AG04449 (cell line): ENCODE measurements at places on chromosomes 6 and 20.

GRCh38 chr6:31356216-31356945 is 598 bp downstream of the HLA-B start:
- no peak for DNase-seq

GRCh38 chr6:156585859-156586258 is 191.3 kb upstream of the ARID1B start:
- DNase-seq: no peak

DNA sequence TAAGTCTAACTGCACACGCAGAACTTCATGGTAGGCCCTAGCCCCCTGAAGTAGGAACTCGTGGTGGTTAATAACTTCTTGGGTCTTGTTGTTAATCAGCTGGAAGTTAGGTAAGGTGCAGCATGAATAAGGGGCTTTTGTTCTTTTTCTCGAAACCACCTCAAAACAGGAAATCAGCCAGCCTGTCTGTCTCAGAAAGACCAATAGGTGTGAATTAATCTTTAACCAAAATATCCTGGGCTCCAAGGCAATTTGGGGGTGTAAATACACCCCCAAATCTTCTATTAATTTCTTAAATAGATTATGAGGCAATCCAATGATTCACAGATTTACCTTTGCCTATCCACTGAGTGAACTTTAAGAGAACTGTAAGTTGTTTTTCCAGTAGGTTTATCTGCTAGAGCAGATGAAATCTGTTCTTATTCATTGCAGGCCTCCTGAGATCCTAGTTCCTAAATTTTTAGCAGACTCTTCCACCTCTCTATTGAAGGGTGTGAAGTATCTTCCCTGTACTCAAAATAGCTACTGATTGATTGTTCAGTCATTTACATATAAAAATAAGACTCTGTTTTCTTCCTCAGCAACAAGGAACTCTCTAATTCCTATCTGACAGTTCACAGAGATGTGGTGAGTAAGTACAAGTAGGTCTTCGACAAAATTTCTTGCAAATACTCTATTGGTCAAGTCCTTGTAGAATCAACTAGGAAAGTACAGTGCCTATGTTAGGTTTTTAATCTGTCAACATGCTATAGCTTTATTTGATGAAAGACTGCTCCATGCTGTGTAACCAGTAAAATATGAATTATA is 427.1 kb upstream of the NOX3 start:
- DNase-seq: no peak

DNA sequence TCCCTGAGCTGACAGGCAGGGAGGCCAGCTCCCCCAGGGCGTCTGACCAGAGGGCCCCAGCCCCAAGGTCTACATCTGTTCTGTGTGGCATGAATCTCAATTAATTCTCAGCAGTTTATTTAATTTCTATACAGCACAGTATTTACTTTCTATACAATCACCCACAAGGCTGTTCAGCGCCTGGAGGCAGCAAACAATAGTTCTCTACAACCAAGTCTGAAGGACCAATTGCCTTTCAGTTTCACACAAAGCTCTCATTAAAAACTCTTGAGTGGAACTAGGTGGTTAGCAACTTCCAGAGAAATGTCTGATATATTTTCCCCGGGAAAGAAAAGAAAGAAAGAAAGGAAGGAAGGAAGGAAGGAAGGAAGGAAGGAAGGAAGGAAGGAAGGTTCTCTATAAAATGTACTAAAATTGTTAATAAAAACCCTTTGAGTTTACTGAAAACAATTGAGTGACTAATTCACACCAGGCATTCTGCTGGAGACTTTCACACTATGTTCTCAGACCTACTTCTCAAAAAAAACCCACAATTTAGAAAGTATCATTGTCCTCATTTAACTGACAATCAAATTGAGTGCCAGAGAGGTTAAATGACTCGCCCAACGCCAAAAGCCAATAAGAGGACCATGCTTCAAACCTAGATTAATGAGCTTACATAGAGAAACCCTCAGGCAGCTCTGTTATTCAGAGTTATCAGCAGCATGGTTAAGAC is 62.5 kb downstream of the METTL24 start:
- DNase-seq: no peak

DNA sequence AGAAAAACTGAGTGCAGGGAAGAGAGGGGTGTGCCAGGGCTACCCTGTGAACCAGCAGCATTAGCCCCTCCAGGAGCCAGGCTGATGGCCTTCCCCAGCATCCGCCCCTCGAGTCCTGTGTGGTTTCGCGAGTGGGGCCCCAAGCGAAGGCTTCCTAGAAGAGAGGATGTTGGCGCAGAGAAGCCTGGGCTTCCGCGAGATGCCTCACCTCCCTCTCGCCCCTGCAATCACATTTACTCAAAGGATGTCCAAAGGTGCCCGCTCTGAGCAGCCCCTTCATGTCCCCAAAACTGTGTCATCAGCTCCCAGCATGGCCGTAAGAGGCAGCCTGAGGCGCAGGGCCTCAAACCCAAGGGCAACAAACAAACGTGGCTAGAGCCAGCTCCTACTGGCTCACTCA is 111.7 kb downstream of the PREX1 start:
- DNase-seq: no peak

DNA sequence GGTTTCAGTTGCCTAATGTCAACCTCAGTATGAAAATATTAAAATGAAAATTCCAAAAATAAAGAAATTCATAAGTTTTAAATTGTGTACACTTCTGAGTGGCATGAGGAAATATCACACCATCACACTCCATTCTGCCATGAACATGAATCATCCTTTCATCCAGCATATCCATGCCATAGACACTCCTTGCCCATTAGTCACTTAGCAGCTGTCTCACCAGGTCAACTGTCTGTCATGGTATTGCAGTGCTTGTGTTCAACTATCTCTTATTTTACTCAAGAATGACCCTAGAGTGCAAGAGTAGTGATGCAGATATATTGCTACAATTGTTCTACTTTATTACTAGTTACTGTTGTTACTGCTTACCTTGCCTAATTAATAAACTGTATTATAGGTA is 712.4 kb downstream of the EPHA7 start:
- no peak for DNase-seq

DNA sequence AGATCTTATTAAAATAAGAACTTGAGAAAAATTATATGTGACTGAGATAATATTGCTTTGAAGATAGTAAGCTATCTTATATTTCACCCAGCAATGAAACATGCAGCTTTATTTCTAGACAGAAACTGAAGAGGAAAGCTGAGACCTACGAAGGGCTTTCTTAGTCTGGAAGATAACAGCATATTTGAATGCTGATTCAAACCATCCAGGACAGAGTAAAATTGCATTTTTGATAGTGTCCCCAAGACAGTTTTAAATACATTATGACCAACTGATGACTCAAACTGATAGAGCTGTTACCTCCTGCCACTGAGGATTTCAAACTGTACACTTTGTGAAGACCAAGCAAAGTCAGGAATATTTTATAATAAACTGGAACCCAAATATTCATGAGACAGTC is 409.6 kb downstream of the GRIK2 start:
- DNase-seq: no peak

GRCh38 chr20:63686492-63687321 is 9.7 kb upstream of the TNFRSF6B start:
- no peak for DNase-seq

DNA sequence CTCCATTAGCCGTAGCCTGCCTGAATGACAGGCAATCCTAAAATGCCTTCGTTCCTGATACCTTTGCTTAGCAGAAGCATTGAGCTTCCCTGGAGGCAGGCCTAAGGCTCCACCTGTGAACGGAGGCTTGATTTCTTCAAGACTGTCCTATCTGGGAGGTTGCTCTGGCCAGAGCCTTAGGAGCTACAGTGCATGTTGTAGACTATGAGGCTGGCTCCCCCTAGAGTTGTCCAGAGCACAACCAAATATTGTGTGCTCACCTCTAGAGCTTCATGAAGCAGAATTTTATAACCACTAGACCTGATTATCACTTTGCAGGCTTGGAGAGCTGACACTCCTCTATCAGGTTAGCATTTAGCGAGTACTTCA is 217.8 kb downstream of the MAFB start:
- no peak for DNase-seq

GRCh38 chr20:44583157-44583556 is 778 bp downstream of the PKIG start:
- no peak for DNase-seq

GRCh38 chr6:75081921-75082320 is 123.9 kb downstream of the COL12A1 start:
- no peak for DNase-seq

DNA sequence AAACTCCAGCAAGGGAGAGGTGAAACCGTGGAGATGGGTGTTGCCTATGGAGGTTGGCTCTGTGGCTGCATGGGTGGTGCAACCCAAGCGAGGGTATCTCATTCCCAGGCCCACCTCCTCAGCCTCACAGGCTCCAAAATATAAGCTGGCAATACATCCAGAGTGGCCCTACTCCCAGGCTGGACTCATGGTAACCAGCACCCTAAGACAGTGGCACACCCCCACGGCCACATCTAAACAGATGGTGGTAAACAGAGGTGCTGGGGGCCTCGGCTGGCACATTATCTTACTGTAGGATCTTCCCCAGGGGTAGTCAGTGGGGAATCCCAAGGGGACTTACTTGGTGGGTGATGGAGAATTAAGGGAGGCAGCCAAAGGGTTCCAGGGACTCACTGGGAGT is 33.7 kb upstream of the CCND3 start:
- DNase-seq: no peak

DNA sequence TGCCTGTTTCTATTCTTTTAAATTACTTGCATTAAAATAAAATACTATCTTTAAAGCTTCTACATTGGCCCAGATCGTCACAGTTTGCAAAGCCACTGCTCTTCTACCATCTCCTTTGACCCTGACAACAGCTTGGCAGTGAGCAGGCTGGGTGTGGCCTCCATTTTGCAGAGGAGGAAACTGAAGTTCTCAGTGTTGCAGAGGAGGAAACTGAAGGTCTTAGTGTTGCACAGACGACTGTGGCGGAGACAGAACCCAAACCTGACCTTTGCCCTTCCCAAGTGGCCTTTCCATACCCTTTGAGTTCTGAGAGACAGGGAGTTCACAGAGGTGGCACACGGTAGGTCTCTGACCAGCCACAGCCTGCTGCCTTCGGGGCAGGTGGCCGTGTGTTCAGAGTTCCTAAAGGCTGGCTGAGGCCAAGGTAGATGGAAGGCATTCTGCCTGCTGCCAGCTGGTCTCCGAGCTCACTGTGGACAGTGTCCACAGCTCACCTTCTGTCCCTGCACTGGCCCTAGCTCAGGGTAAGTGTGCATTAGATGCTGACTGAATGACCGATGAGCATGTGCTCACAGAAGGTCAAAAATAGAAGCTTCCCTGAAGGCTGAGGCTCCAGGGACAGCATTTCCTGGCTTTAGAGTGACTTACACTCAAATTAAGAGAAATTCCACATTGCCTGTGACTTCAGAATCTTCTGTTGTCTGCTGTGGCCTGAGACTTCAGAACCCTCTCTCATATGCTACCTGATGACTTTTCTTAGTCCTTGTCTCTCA is 113.5 kb upstream of the SLC24A3 start:
- DNase-seq: no peak

- no peak for DNase-seq
Measured at GRCh38 chr6:14861491-14861943, 384.4 kb upstream of the JARID2 start.

DNA sequence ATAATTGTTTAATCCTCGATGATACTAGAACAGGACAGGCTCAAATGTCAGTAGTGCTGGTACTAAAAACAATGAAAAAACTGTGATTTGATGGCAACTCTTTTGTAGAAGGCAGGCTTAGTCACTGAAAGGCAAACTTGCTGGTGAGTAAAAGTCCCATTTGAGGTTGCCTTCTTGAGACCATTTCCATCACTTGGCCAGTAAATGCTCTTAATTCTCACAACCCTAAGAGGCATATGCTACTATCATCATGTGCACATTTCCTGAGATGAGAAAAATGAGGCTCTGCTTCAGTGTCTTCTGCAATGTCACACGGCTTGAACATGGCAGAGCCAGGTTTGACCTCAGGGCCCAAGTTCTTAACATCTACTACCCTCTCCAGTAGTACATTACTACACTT is 9.9 kb downstream of the AKIRIN2 start:
- no peak for DNase-seq

DNA sequence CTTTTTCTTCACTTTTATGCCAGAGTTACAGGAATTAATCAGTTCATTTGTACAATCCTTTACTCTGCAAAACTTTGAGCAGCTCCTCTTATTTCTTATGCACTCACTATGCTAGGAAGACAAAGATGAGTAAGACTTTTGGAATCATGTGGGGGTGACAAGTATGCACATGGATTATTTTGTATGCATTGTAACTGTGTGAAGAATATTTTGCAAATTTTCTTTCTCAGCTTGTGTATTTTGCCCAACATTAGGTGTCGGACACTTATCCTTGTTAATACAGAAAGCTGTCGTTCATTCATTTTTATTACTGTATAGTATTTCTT is 88.6 kb downstream of the PPP1R14C start:
- DNase-seq: no peak

GRCh38 chr20:64065974-64066343 is 3.0 kb downstream of the TCEA2 start:
- DNase-seq: no peak

DNA sequence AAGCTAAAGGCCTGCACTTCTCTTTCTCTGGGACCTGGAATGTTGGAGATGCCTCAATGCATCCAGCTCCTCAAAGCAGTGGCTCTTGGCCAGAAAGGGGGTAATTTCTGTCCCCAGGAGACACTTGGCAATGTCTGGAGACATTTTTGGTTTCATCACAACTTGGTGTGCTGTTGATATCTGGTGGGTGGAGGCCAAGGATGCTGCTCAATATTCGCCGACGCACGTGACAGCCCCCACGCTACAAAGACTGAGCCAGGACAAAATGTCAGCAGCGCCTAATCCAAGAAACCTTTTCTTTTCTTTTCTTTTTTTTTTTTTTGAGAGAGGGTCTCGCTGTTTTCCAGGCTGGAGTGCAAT is 79.8 kb downstream of the SULF2 start:
- no peak for DNase-seq

GRCh38 chr20:63115651-63116411 is 100.1 kb downstream of the YTHDF1 start:
- no peak for DNase-seq

GRCh38 chr6:163260111-163260895 is 154.2 kb upstream of the QKI start:
- no peak for DNase-seq

DNA sequence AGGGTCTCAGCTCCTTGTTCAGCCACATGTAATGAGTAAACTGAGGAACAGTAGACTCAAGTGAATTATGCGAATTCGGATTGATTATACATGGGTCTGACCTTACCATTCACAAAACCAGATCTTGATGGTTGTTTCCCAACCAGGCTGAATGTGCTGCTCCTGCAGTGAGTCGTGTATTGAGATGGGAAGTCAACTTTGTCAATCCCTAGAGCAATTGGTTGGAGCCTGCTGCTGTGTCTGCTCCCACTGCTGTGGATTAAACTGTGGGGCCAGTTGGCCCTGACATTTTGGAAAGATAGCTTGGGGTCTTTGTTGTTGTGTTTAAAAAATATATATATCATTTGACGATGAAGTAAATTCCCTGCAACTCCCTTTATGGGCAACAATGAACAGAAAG is 23.9 kb downstream of the FAM50B start:
- no peak for DNase-seq

GRCh38 chr6:53246924-53247323 is 98.3 kb upstream of the GCM1 start:
- no peak for DNase-seq
